Stimulated activated CD4-positive, alpha-beta T cell treated with anti-CD3 and anti-CD28 coated beads, Interleukin-15, amount 100 ng/mL, for 48 hours (primary cell): ENCODE measurements at places on chromosomes 5 and 9.

- no peak for DNase-seq
Measured at GRCh38 chr9:93012963-93013855, 45.3 kb upstream of the SUSD3 start.

DNA sequence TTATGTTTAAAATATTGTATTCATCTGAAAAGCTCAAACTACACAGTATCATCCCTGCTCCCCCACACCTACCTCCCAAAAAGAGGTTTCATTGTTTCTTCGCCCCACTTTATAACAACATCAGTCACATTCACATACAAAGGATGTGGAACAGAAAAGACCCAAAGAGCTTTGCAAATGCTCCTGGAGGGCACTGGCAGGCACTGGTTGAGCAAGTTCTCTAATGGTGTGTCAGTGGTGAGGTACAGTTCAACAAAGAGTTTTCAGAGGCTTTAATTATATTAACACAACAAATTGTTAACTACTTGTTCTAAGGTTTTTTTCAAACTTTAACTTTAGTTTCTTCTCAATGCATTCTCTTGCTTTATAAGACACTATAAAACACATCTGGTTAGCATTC is 54.1 kb upstream of the ECM2 start:
- DNase-seq, result no peak

DNA sequence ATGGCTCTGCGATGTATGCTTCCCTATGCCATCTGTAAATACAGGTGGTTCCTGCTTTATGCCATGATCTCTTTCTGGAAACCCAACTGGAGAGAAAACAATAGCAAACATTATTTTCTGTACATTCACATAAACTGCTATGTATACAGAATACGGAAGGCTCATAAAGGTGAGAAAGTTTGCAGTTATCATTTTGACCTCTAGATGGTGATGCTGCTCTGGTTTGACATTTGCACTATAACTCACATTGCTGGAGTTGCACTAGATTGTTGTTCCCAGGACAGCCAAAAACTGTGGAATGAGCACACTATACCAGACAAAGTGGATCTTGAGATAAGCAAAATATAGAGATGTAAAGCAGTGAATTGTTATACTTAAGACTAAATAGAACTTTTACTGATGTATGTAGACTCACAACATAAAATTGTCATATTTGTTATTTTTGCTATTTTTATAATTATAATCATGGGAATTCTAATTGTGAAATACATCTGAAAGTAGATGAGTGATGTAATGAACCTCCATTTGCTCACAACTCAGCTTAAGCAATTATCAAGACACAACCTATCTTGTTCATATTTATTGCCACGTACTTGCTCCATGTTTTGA is 246.5 kb downstream of the PTPRD start:
- no peak for DNase-seq

DNA sequence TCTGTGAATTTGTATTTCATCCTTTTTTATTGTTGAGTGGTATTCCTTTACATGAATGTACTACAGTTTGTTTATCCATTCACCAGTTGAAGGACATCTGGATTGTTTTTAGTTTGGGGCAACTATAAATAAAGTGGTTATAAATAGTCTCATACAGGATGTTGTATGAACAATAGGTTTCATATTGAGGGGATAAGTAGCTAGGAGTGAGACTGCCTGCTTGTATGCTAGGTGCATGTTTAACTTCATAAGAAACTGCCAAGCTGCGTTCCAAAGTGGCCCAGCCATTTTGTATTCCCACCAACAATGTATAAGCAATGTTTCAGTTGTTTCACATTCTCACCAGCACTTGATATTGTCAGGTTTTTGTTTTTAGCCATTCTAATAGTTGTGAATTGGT is 21.5 kb downstream of the OTULINL start:
- no peak for DNase-seq

- no peak for DNase-seq
Measured at GRCh38 chr5:135644816-135645215, 66.0 kb upstream of the CXCL14 start.

GRCh38 chr5:1769017-1769640 is 30.5 kb downstream of the MRPL36 start:
- no peak for DNase-seq

- DNase-seq, result no peak
Measured at GRCh38 chr9:26500471-26500870, 392.1 kb downstream of the CAAP1 start.

GRCh38 chr9:127856094-127856728 is 1.8 kb upstream of the ENG start:
- DNase-seq, result no peak

DNA sequence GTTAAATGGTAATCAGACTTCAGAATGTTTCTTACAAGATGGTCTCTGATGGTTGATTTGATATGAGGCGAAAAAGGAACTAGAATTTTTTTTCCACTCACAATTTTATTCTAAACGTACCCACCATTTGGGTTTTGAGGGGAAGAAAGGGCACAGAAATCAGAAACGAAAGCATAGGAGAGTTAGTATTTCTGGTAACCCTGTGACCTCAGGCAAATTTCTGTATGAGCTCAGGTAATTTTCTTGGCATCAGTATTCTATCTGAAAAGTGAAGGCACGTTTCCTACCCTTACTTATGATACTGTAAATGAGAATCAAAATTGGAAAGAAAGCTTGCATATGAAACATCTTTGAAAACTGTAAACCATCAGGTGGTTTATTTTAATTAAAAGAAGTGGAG is 26.5 kb downstream of the TMEFF1 start:
- no peak for DNase-seq

- DNase-seq, result no peak
Measured at GRCh38 chr9:715743-716400, 125.6 kb upstream of the DMRT1 start.

DNA sequence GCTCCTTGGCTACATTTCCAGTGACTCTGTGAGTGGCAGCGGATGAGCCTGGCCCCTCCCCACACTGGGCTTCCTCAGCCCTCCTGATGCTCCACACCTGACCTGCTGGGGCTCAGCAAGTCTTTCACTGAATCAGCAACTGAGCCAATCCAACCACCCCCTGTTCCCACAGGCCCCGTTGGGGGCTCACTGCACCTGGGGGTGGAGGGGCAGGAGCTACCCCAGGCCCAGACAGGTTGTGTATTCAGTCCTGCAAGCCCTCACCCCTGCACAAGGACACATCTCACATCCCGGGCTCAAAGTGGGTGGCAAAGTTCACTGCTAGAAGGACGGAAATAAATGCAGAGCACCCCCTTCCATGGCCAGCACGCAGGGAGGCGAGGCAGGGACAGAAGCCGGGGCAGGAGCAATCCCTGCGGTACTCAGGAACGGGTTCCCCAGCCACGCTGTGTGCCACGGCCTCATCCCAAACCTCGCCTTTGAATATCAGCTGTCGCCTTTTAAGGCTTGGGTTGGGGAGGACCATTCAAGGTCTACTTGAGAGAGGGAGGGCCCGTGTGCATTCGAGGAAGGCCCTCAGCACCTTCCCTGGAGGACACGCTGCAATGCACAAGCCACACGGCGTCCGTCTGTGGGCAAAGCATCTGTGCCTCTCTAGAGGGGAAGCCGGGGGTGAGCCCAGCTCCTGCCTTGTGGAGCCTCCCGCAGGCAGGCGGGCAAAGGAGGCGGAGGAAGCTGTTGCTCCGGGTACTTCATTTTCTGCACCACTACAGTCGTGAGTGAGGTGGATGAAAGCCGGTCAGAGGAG is 75.0 kb upstream of the SARDH start:
- DNase-seq, result no peak

GRCh38 chr5:135867599-135867998 is 28.0 kb downstream of the IL9 start:
- no peak for DNase-seq

- DNase-seq, result no peak
Measured at GRCh38 chr5:113378514-113378913, 56.3 kb downstream of the TSSK1B start.

GRCh38 chr9:14362175-14362574 is 48.2 kb upstream of the NFIB start:
- no peak for DNase-seq

- DNase-seq, result no peak
Measured at GRCh38 chr5:37015795-37016666, 139.5 kb downstream of the NIPBL start.

GRCh38 chr9:101601904-101602765 is 7.4 kb upstream of the PPP3R2 start:
- DNase-seq, result no peak

- no peak for DNase-seq
Measured at GRCh38 chr9:137482094-137482781, 23.1 kb upstream of the NSMF start.

DNA sequence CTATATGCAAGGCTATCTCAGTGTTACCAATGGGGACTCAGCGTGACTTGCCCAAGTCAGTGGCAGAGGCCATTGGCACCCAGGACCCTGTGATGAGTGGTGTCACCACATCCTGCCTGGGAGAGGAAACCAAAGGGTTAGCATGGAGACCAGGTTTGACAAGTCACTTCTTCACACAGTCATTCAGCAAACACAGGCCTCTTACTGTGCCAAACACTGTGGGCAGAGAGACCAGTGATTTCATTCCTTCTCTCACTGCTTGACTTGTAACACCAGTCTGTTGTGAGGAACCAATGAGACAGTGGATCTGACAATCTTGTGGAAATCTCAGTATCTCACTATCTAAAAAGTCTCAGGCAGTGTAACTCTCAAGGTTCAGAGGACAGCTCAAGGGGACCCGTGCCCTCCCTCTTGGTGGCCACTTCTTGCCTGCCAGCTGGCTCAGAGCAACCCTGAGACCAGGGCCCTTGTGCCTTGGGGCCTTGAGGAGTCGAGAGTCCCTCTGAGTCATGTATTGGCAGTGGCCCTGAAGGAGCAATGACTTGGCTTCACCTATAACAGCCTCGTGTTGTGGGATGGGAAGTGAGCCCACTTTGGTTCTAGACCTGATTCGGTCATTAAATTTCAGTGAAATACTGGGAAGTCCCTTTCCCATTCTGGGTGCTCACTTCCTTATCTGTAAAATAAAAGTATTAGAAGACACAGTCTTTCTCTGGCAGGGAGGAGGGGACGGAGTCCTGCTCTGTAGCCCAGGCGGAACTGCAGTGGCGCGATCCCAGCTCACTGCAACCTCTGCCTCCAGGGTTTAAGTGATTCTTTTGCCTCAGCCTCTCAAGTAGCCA is 1.6 kb downstream of the FABP6 start:
- no peak for DNase-seq
